AML-193 (cell line): ENCODE measurements at places on chromosomes 2 and 18.

- no peak for DNase-seq
Observed at GRCh38 chr18:6748241-6748640, 18.7 kb downstream of the ARHGAP28 start.

- peak; percentile 15 for DNase-seq
Observed at GRCh38 chr2:202267495-202267894, 1.9 kb downstream of the NOP58 start.

GRCh38 chr2:20650393-20650876 is 463 bp downstream of the HS1BP3 start:
- DNase-seq: peak; percentile 23

- DNase-seq: no peak
Observed at GRCh38 chr18:77113361-77114151, 19.0 kb downstream of the MBP start.

DNA sequence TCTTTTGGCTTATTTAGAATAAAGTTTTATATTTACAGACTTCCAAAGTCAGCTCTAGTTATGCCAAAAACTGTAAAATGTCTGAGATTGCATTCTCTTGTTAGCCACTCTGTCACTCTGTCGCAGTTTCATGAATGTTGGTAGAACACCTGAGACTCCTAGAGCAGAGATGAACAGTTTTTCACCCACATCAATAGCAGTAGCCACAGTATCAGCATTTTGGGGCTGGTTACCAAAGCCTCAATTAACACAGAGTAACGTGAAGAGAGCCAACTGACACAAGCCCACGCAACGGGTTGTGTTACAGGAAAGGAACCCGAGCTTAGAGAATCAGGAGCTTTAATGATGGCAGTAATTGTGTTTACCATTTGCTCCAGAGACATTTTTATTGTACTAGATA is 443.0 kb upstream of the SLC39A10 start:
- DNase-seq: no peak

- DNase-seq: no peak
Observed at GRCh38 chr2:149487189-149487588, 100.4 kb downstream of the MMADHC start.

DNA sequence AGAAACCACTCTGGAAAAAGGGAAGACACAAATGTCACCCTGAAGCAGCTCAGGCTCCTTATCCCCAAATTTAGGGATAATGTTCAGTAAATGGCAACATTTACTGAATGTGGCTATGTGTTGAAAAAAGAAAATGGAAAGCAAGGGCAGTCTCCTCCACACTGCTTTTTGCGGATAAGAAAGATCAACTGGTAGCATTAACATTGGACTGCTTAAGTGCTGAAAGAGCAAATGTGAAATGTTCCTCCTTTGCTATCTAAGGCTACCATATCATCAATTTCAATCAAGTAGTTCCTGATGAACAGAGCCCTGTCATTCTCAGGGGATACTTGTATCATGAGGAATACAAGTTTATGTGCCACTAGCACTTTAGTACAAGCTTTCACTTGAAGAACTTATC is 12.5 kb downstream of the FBXO11 start:
- DNase-seq: no peak

- DNase-seq: no peak
Observed at GRCh38 chr18:3186678-3187658, 32.8 kb downstream of the MYOM1 start.

GRCh38 chr2:134408386-134408785 is 154.5 kb downstream of the MGAT5 start:
- no peak for DNase-seq

GRCh38 chr2:73418343-73418742 is 32.7 kb downstream of the ALMS1 start:
- DNase-seq: no peak

- DNase-seq: no peak
Observed at GRCh38 chr18:11392980-11393885, 216.2 kb upstream of the SLC35G4 start.

GRCh38 chr2:189651284-189651683 is 10.0 kb upstream of the ASNSD1 start:
- no peak for DNase-seq

DNA sequence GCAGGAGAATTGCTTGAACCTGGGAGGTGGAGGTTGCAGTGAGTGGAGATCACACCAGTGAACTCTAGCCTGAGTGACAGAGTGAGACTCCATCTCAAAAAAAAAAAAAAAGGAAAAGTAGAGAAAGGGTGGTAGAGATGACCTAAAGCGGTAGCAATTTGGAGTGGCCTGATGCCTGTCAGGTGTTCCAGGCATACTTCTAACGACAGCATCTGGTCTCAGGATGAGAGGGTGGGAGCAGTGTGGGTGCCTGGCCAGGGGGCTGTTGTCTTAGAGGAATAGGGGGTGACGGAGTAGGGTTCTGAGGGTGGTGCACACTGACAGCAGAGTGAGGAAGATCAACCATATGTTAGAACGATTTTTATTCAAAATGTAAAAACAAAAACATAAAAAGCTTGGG is 21.8 kb downstream of the ZNF236 start:
- DNase-seq: no peak
